NCI-H524 treated with DMSO at 0.1 percent for 48 hours (cell line): ENCODE measurements at places on chromosomes 6 and 20.
A peak's percentile ranks its signal among the peaks of the same experiment; 100 is the strongest.

DNA sequence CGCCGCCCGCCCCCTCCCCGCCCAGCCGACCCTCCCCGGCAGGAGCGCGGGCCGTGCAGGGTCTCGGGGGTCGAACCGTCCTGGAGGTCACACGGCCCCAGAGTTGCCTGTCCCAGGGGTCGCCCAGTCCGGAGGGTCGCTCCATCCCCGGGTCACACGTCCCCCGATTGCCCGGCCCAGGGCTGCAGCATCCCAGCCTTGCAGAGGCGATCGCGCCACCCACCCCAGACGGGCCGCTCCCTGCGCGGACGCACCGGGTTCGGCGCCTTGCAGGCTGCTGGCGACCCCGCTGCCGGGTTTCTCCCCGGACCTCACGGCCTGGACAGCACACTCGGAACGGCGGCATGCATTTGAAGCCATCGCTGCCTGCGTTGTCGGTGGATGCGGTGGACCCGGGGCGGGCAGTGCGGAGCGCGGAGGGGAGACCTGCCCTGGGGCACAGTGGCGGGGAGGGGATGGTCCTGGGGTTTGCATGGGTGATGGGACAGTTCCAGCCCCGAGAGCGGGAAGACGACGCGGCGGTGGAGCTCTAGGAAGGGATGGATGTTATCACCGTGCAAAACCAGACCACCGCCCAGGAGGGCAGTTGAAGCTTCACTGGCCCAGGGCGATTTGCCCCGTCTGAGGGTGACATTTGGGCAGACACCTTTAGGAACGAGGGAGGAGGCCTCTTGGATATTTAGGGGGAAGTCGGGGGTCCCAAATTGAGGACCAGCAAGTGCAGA, 22.7 kb upstream of the FRMD1 start:
- DNase-seq: no peak

DNA sequence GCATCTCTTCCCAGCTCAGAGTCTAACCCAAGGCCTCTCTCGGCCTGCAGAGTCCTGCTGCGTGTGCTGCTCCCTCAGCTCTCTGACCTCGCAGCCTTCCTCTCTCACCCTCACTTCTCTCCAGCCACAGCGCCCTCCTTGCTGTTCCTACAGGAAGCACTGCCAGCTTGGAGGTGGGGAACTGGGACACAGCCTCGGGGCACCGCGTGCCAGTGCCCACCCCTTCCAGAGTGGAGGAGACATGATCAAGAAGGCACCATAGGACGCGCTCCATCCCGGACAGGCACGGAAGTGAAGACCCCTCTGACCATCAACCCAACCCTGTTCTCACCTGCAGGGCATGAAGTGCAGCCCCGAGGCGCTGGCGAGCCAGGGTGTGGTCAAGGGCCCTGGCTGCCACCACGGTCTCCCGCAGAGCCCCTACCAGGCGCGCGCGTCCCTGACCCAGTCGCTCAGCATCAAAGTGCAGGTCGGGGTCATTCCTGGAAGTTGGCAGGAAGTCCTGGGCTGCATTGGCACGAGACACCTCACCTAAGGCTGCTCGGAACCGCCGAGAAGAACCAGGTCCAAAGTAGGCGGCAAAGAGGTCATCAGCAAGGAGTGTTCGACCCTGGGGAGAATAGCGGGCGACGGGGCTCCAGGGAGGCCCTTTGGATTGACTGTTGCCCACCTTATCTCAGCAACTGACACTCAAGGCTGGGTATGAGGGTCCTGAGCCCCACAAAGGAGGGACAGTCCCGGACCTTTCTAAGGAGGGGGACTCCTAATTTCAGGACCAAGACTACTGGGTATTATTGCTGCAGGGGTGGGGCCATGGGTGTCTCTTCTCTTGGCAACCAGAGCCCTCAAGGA, 1.3 kb downstream of the VWA7 start:
- DNase-seq: no peak

- DNase-seq: peak; percentile 47
Measured at GRCh38 chr6:27426045-27426620, 37.6 kb downstream of the ZNF391 start.

DNA sequence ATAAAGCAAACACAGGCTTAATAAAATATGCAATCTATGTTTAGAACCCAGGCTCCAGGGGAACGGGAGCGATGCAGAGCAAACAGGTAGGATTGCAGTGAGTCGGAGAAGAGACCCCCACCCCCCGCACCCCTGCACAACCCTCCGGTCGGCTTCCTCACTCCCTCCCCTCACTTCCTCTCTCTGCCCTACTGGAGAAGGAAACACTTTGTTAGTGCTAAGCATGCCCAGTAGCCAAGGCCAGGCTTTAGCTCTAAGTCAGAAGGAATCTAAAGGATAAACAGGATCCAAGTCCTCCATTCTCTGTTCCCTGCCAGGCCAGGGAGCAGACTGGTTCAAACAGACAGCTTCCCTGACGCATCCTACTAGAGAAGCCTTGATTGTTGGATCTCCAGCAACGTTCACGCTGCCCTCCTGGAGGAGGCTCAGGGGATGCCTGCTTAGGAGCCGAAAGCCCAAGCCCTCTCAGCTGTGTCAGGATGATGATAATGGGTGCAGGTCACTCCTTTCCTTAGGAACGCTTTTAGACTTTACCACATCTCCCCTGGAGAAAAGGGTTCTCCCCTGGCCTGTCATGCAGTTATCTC, 14.7 kb downstream of the FOXQ1 start:
- no peak for DNase-seq

GRCh38 chr6:2222275-2222842, 23.0 kb downstream of the GMDS start:
- DNase-seq: no peak

- DNase-seq: no peak
Measured at GRCh38 chr20:5128886-5129285, 2.1 kb downstream of the CDS2 start.

DNA sequence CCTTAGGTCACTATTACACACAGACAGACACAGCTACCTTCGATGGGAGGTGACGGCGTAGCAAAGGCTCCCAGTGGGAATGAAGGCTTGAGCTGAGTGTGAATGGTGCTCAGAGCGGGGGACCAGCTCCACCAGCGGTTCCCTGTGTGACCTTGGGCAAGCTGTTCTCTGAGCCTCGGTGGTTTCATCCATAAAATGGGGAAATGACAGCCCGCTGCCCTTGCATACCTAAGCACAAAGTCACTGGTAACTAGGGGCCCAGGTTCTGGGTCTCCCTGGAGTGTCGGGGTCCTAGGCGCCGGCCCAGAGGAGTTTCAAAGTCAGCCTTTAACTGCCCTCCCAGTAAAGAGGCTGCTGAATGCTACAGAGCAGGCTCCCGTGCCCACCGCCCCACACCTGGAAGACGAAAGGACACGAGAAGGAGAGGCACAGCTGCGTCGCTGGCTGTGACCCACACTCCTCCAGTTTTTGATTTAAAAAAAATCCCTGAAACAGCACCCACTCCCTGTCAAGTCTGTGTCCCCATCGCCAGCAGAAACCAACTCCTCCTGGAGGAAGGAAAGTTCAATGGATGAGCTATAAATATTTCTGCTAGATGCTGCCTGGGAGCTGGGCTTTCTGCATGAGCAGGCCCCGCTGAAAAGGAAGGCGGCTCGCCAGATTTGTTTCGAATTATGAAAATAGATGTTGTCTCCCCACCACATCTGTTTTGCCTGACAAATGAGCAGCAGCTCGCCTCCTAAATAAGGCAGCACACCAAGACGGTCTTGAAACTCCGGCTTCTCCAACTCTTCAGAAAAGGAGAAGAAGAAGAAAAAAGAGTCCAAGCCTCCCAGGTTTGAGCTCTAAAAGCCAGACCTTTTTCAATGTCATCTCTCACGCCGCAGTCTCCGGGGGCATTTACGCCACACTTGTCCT, 27.4 kb downstream of the PMEPA1 start:
- no peak for DNase-seq

DNA sequence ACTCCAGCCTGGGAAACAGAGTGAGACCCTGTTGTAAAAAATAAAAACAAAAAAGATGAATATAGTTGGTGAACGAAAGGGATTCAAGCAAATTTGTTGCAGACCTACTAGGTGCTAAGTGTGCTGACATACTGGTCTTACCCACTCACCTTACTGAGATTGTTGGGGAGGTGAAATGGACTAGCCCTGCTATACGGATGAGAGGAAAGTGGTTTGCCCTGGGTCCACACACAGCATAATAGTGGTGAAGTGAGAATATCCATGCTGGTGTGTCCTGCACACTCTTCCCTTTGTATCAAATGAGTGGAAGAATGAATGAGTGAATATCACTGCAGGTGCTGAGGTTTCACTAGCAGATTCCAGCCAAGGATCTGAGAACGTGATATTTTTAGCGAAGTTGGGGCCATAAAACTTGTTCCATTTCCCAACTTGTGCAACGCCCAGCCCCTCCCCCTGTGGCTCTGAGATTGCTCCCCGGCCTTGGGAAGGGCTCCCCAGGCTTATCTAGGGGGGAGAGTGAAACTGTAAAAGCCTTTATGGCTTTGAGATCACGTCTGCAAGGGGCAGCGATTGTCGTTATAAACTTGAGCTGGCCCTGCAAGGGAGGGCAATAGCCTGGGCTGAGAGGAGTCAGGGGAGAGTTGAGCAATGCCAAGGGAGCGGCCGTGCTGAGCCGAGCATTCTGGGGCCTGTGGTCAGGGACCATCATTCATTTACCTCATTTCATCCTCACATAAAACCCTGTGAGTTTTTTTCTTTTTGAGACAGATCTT, 33.2 kb upstream of the TTPAL start:
- no peak for DNase-seq

DNA sequence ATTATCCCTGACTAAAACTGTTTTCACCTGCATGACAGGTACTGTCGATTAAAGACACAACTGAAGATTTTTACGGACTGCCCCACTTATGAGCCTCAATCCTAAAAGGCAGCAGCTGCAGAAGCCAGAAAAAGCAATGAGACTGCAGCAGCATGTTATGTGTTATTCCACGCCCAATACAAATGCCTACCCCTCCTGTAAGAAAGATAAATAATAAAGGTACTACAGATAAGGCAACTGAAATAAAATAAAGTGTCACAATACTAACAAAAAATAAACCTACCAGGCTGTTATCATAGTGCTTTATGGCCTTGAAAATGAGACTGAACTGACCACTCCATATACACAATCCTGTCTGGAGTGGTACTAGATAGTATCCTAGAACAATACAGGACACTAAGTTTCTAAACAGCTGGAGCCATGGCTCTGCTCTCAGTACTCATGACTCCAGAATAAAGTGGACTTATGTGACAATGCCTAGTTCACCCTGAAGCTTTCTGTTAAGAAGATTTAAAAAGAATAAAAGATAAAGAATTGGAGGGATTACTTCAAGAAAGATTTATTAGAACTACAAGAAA, 9.5 kb downstream of the BCLAF1 start:
- DNase-seq: no peak

DNA sequence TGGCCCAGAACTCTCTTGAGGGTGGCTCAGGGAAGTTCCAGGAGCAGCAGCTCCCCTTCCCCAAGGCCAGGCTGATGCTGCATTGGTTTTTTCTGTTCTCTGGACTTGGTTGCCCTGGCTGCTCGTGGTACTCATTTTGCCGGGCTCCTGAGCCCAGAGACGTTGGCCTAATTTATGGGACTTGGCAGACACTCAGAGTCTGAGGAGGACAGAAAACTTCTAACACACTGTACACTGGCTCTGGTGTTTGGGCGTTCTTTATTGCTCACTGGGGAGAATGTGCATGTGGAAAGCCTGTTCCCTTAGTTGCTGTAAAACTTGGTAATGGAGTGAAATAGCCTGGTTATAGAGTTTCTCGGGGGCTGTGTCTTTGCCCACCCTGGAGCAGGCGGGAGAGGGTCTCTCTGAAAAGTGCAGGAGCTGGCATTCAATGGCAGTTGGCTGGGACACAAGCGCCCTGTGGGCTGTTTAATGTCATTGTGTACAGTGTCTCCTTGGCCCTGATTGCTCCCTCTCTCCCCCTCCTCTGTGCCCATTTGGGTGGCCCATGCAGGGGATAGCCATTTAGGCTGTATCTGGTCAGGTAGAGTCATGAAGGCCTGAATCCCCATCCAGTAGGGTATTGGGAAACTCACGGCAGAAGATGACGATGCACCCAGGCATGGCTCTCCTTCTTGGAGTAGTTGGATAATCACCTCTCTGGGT, 109.3 kb downstream of the CDC5L start:
- DNase-seq: no peak

DNA sequence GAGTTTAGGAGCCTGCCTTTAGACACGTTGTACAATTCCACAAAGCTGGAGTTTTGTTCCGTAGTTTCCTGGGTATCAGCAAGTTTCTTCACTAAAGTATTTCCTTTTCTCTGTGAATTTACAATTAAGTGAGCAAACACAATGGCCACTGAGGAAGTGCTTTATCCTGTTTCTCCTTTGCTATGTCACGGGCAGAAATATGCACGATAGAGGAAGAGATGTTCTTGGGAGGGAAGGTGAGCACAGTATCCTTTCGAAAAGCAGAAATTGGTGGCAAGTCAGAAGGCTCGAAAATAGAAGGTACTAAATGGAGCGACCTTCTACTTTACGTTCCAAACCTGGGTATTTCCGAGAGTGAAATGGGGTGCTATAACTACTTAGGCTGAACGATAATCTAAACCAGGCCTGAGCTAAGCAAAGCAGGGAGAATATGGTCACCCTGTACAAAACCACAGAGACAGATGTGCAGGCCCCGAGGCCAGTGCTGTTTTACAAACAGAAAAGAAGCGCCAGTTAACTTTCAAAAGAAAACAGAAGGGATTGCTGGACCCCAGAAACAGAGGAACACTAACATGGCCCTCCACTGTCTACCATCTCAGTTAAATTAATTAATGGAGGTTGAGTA, 259.6 kb downstream of the TBC1D7 start:
- DNase-seq: no peak

DNA sequence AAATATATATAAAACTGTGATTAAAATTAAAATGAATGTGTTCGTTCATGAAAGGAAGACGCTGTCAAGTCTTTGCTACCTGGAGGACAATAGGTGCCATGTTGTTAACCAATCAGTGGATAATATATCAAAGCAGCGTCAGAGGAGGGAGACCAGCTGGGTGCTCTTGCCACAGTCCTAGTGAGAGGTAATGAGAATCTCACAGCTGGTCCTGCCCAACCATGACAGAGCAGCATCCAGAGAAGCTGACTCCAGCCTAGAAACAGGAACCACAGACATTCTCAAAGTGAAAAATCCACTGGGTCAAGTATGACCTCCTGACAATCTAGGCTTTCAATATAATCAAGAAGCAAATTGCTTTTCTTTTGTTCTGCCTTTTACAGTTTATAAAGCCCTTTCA, 94.5 kb upstream of the LRFN2 start:
- DNase-seq: no peak

DNA sequence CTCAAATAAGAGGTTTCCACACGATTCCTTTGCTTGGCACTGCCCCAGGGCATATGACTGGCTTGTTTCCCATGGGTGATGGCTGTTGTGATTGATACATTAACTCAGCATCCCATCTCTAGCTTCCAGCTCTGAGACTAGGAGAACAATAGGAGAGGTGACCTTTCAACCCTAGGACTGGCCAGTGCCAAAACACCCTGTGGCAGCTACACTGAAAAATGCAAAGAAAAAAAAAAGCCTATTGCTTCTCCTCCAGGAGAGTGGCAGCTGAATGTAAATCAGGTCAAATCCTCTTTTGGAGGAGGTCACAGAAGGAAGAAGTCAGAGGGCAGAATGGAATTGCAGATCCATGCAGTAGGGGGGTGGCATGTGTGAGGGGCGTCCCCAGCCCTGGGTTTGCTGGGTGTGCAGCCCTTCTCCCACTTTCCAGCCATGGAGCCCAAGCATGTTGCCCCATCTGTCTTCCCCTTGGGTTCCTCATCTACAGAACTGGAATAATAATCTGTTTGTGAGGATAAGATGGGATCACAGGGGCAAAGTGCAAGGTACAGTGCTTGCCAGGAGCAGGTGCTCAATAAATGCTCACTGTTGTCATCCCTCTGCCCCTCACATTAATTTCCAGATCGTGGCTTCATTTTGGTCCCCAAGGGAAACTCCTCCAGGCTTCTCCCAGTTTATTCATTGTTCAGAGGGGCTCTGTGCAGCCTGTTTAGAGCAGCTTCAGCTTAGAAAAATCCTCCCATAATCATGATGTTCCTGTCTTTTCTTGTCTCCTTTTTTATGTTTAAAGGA, 245.0 kb upstream of the RIN2 start:
- no peak for DNase-seq
